ENCODE measurements at places on chromosomes 3 and 15.

DNA sequence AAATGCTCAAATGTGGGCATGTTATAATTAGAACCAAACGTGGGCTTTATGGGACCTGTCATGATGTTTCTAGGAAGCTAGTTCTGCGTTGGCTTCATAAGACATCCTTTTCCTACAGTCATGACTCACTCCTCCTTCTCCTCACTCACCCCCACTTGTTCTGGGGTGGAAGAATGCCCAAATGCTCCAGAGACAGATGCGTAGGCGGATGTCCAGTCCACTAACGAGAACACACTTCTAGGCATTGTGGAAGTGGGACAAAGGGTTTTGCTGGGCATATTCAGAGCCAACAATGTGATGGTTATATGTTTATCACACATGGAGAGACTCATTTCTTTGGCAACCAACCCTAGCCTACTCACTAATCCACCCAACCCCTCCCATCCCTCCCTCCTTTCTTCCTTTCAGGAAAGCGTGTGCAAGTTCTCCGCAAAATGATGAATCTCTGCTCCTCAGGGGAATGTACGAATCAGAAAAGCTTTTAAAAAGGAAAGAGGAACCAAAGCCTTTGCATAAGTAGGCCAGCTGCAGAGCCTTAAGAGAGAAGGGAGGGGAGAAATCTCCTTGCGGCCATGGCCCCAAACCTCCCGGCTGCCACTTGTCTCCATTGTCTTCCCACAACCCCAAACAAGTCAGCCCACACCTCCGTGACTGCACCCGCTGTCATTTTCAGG is 123.0 kb upstream of the SPRED1 start:
- no peak for DNase-seq

DNA sequence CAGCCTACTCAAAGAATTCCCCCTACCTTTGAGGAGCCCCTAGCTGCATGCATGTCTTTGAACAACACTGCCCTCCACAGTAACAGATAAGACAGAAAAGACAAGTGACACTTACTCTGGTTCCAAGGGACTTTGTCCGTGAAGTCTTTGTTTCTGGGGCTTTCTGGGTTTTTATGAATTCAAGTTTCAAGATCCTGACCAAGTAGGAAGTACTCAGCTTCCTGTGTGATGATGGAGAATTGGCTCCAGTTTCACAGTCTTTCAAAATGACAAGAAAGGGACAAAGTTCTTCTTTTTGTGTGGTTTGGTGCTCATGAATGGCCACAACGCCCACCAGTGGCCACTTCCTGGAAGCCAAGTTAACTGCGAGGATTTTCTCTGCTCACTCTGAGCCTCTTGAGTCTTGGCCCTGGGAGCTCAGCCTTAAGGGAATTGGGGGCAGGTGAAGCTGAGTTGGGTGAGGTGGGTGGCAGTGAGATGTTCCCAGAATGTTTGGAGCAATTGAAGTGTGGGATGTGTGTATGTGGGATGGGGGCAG is at the start of gene CCR1:
TSS of gene CCR1 (minus strand) at position 147 of the 538 bp plus-strand sequence. CDS start 4,000 bp downstream, outside the sequence.
- peak; percentile 7 for DNase-seq

DNA sequence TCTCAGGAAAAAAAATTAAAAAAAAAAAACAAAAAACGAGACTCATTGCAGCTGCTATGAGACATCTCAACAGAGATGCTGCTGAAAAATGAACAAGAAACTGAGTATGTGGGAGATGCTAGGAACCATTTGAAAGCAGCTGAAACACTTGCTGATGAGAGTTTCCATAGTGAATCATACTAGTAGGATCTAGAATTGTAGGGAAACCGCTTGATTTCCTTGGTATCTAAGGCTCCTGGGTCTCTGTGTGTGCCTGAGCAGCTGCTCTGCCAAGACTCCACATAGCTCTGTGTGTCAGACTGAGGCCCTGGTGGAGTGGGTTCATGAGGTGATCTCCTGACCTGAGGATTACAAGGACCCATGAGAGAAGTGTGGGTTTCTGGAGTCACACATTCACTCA is 313.4 kb upstream of the NECTIN3 start:
- no peak for DNase-seq

- no peak for DNase-seq
Measured at GRCh38 chr3:125045965-125046364, 9.8 kb downstream of the HEG1 start.

GRCh38 chr3:139302084-139302800 is 41.6 kb upstream of the MRPS22 start:
- DNase-seq = no peak

- DNase-seq = no peak
Measured at GRCh38 chr3:186965141-186965879, 35.0 kb downstream of the ST6GAL1 start.

DNA sequence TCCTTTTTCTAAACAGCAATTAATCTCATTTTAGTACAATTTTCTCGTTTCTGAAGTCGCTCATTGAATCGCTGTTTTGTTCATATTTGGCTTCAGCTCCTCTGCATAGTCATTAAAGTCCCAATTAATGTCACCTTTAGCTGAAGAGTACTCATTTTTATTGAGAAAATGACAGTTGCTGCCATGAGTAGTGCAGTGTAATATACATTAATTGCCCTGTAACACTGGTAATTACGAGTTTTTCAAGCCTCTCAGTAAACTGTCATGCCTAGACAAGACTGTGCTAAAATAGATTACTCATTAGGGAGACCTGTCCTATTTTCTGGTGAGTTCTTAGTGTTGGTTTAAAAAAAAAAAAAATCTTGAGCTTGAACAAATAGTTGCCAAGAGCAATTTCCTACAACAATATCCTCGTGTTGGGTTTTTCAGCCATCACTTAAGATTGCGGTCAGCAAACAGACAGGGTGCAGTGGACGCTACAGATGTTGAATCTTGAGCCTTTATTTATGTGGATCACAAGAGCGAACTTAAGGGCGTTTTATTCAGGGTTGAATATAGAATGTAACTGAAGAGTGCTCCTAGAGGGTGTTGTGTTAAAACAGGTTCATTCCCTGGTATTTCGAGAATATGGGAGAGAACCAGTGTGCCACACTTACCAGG is 176.0 kb downstream of the CDIN1 start:
- no peak for DNase-seq

- DNase-seq = no peak
Measured at GRCh38 chr3:172707030-172707429, 3.8 kb downstream of the NCEH1 start.

DNA sequence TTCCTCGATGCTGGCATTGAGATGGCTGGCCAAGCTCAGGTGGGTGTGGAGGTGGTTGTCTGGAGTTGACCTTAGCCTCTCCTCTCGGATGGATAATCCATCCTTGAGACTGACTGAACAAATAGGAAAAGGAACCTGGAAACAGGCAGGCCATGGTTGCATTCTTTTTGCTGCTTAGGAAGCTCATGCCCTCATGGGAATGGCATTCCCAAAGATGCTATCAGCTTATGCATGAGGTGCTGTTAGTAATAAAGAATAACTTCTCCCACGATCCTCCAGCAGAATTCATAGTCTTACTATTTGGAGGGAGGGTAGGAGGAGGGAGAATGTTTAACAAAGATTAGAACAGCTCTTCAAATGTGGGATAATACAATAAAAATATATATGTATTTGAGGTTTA is 303.0 kb upstream of the TPM1 start:
- no peak for DNase-seq
